ENCODE measurements at places on chromosomes 6 and 20. TPM values are rescaled to one million over a fixed set of nuclear protein-coding genes. Genes with fewer than 3 reads are reported as not detected.
A peak's percentile ranks its signal among the peaks of the same experiment; 100 is the strongest.

DNA sequence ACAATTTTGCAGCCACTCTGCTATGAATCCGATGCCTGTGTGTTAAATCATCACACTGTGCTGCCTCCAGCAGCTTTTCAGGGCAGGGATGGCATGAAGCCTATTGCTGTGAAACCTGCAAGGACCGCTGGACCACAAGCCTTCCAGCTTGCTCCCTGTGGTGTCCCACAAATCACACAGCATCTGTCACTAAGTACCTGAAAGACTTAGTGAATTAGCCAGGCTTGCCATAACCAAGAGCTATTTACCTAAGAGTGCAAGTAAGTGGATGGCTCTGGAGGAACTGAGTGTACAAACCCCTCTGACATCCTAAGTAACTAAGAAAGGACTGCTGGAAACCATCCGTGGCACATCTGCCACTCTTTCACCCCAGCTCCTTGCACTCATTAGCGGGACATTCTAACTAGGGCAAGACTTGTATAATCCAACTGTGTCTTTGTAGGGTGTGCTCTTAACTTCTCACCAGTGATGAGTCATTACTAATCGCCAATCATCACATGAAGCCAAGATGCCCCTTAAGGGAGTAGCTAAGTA lies 34.7 kb downstream of the FOXQ1 start:
- no peak for DNase-seq

GRCh38 chr20:51022803-51023616 lies at the start of gene KCNG1:
KCNG1 (minus strand) TSS chr20:51023107; CDS start chr20:51010338, 12,769 bp downstream.
- peak; percentile 76 for DNase-seq

ARMH2 gene
- total RNA-seq, result not detected

DNA sequence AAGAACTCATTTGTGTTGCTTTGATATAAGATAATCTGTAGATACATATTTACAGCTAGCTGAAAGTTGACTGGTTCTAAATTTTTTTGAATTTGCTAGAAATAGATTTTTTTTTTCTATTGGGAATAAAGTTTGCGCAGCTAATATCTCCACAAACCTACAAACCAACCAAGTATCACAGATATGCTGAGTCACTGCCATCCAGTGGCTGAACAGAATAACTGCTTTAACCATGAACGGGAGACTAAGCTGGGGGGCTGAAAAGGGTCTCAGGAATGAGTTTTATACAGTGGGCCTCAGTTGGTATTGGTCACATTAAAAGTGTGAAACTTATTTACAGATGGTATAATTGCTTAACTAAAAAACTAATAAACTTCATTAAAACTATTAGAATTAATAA lies 326.7 kb upstream of the CNR1 start:
- no peak for DNase-seq

- DNase-seq, result peak; percentile 29
Measured at GRCh38 chr6:16129623-16130401, 926 bp downstream of the MYLIP start.

DNA sequence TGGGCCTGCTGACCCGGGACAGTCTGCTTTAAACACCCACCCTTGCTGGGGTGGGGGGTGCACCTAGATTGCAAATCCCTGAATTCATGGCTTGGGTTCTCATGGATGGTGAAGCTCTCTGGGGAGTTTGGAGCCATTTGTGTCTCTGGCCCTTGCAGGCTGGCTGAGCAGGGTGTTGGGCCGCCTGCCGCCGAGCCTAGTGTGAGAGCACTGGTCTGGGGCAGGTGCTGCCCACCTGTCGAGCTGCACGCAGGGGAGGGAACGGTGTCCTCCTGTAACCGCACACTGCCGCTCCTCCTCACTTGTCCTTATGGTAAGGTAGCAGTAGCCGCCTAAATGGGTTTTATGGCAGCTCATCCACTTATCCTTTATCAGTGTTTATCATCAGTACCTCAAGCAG lies 143.9 kb downstream of the DTNBP1 start:
- no peak for DNase-seq

FAM162B gene
- not detected for total RNA-seq

DNA sequence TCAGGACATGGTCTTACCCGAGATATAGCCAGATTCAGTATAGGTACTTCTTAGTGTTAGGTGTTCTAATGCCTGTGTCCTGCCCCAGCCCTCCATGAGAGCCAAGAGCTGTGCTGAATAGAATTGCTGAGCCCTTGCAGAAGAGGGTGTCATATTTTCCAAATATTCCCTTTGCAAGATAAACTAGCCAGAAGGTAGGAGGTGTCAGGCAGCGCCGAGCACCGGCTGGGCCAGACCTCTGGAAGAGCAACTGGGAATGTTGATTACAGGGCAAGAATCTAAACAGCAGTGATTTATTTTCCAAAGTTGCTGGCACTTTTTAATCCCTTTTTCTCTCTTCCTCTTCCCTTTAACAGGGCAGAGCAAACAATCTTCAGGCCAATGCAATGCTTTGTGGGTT lies 37.1 kb upstream of the EZR start:
- DNase-seq, result no peak

HMGCLL1 gene
- 1.2 TPM for total RNA-seq

- DNase-seq, result peak; percentile 36
Measured at GRCh38 chr20:45630371-45630770, 713 bp downstream of the WFDC9 start.

GRCh38 chr20:58555078-58555765 lies 40.0 kb upstream of the APCDD1L start:
- DNase-seq, result peak; percentile 77

CLIC5 gene
- total RNA-seq, result not detected

DNA sequence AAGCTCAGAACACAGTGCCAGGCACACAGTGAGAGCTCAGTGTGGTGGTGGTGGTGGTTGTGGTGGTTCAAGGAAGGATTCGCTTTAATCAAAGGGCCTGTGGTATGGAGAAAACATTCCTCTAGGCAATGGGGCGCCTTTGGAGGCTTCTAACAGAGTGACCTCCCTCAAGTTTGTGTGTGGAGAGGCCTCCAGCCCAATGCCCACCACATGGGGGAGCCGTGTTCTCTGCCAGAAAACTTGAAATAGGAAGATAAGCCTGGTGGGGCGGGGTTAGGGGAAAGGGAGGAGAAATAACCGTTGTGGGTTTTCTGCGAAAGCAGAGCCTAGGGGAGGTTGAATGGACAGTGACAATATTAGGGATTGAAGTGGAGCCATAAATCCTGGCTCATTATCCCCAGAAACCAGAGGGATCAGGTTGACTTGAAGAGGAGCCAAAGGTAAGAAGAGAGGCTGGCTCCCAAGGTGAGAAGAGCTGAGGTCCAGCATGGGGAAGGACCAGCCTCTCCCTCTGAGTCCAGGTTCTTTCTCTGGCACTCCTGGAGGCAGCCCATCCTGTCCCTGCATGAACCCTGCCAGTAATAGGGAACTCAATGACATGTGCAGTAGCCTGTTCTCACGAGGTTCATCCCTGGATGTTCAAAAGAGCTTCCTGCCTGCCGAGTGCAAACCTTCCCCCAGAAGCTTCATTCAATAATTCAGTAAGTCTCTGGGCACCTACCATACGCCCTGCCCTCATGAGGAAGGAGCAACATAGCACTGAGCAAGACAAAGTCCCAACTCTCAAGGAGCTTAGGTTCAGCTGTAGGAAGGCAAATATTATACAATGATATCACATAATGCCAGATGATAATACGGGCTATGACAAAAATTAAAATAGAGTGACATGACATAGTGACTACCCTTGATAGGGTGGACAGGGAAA lies 51.4 kb downstream of the TGM2 start:
- DNase-seq, result no peak

GRCh38 chr6:47112317-47112716 lies 70.2 kb upstream of the ADGRF1 start:
- no peak for DNase-seq

DNA sequence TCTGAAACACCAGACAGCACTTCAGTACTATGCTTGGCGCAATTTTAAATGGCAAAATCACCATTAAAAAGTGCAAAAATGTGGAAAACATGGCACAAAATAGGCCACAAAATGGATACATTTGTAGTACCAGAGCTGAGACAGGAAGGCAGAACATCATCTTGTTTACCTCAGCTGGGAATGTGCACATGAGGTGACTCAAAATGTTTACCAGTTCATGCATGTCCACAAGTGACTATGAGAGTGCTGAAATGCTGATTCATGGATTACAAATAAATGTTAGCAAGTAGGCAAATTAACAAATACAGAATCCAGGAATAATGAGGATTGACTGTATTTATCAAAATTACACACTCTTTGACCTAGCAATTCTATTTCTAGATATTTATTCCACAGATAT lies 201.6 kb downstream of the ISM1 start:
- peak; percentile 40 for DNase-seq
